T-helper 22 cell (primary cell): ENCODE measurements at places on chromosomes 2 and 18.

GRCh38 chr2:75882530-75882929 is 171.8 kb upstream of the GCFC2 start:
- DNase-seq: no peak

- no peak for DNase-seq
Measured at GRCh38 chr2:222952204-222952603, 91.4 kb downstream of the ACSL3 start.

GRCh38 chr2:228777855-228778355 is 493.2 kb downstream of the PID1 start:
- DNase-seq: no peak

DNA sequence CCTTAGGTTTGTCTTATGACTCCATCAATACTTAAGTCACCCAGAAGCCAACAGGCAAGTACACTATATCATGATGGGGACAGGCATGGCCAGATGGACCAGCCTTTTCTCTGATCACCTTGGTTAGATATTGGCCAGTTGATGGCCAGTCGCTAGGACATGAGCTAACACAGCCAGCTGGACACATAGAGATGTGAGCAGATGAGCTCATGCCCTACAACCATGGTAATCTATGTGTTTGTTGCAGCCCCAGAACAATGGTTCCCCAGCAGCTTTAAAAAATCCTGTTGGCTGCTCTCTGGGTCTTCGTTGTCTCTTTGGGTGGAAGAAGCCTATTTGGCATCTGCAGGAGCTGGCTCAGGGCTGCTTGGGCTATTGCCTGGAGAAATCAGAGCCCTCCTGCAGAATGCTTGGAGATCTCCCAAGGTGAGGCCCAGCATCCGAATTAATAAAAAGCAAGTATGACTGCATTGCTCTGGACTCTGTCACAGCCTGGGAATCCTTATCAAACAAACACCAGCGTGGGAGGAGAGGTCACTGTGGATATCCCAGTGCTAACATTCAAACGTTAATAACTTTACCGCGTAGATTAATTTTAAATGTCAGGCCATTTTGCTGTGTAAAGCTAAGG is 62.3 kb upstream of the KLHL29 start:
- DNase-seq: no peak

DNA sequence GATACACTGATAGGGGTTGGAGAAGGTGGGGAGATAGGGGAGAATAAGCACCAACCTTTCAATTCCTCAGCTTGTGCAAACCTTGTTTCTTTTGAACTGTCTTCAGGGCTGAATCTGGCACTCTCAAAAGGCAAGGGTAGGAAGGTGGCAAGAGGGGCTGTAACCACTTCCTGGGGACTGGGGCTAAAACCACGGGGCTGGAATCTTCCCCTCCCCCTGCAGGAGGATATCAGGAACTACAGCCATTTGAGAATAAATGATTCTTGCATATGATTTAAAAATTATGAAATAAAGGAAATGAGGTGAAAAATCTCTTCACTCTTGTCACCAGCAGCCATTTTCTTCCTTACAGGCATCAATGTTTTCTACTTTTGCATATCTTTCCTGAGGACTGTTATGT is 50.8 kb downstream of the ATOH8 start:
- DNase-seq: no peak

DNA sequence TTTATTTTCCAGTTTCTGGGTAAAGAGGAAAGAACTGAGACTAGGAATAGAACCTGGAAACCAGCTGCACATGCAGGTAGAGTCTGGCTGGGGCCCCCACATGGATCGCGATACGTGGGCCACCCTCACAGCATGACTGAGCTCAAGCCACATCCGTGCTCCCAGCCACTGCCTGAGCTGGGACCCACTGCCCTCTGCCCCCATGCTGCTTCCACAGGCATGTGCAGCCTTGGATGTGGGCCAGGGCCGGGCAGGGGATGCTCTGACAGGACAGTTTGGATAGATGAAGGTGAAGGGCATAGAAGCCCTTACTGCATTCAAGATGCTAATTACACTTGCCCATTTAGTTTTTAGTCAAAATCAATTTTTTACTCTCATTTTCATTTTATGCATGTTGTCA is 321.2 kb downstream of the DCDC2C start:
- DNase-seq: no peak

- no peak for DNase-seq
Measured at GRCh38 chr2:153622285-153622684, 143.7 kb upstream of the RPRM start.

- DNase-seq: no peak
Measured at GRCh38 chr2:215727507-215728503, 285.5 kb downstream of the MREG start.
